Glomerular endothelial cell (primary cell): ENCODE measurements at places on chromosomes 5 and 9. TPM values are rescaled to one million over a fixed set of nuclear protein-coding genes. Genes with fewer than 3 reads are reported as not detected.

The ZNF618 gene
- total RNA-seq: 20.7 and 34.2 TPM in 2 replicates

DNA sequence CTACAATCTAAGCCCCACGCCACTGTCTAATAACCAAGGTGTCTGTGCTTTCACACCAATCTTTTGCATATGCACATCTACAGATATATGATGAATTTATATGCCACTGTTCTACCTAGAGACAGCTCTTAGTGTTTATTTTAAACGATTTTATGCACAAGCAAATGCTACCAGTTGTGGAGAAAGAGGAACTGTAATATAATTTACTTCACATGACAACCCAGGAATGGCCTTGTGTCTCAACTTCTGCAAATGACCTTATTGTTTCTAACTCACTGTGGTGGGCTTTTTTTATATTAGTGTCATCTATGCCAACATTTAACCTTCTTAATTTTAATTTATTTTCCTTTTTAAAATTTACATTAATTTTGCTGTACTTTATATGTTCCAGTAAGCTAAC lies 531.1 kb upstream of the TLE4 start:
- DNase-seq: no peak

The BTNL9 gene
- total RNA-seq: 0.15 and 2.8 TPM in 2 replicates

GRCh38 chr9:100505564-100506159 lies 32.7 kb downstream of the TMEFF1 start:
- peak; percentile 63 for DNase-seq

GRCh38 chr9:121844098-121844497 lies 192.7 kb downstream of the DAB2IP start:
- DNase-seq: peak; percentile 88

DNA sequence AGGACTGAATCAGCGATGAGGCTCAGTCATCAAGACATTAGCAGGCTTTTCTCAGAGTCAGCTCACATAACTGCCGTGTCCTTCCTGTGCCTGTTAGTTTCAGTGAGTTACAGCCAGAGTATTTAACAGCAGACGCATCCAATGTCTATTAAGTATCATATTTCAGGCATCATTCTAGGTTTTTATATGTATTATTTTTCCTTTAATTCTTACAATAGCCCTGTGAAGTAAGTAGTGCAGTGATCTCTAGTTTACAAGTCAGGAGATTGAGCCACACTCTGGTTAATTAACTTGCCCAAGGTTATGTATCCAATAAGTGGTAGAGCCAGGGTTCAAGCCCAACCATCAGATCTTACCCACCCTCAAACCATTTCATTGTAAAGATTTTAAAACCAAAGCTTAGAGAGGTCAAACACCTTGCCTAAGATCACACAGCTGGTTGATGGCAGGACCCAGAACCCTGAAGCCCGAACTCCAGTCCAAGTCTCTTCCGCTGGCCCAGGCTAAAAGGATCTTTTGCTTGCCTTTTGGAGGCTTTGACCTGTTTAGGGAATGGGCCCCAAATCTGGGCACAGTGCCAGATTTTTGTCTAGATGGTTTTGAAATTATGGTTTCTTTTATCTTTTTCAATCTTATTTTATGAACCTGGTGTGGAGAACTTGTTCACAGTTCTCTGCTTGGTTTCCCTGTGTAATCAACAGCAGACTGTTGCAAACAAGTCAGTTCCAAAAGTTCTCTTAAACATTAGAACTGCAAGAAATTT lies 261.2 kb upstream of the CLINT1 start:
- no peak for DNase-seq
